ENCODE measurements at places on chromosomes 13 and 19. TPM values are rescaled to one million over a fixed set of nuclear protein-coding genes. Genes with fewer than 3 reads are reported as not detected.
A peak's percentile ranks its signal among the peaks of the same experiment; 100 is the strongest.

Gene CYP2B6
- not detected for total RNA-seq

Gene ZNF665
- 18.1 TPM for total RNA-seq

Gene C1QTNF9B
- not detected for total RNA-seq

Gene F7
- not detected for total RNA-seq

Gene MICOS13
- total RNA-seq, result 34.5 TPM

Gene PRR22
- total RNA-seq, result 5.4 TPM

Gene CCL25
- not detected for total RNA-seq

DNA sequence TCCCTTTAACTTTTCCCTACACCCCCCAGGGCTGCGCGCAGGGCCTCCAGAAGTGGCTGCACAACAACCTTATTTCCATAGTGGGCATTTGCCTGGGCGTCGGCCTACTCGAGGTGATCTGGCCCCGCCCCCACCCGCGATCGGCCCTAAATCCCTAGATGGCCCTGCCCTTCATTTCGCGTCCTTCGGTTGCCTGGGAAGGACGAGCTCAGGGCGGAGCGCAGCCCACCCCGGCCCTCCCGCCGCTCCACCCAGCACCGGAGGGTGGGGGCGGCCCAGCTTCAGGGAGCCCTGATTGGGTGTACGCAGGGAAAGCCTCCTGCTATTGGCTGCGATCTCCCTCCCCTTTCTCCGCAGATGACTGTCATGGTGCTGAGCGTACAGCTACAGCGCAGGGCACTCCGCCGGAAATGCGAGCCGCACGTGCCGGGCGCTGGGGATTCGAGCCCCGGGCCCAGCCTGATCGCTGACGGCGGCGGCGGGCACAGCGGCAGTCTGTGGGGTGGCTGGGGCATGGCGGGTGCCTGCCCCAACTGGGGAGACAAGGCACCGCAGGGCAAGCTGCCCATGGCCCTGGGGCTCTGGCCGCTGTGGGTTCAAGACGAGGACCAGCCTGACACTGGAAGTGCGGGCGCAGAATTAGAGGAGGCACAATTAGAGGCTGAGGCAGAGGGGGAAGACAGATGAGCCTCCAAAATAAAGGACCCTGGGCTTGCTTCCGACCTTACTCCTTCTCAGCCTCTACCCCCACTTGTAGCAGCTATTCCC, 4.3 kb downstream of the CD37 start:
- no peaks in the 10 kb centered on the region for H3K36me3 ChIP-seq
- peak overlapping the region; percentile 97 for H3K4me3 ChIP-seq
- H3K4me1 ChIP-seq, result peaks cover 53% of the 10 kb centered on the region
- H3K27ac ChIP-seq, result peak overlapping the region; percentile 93
- peak; percentile 56 for DNase-seq

- H3K36me3 ChIP-seq, result no peaks in the 10 kb centered on the region
- no peak overlapping the region for H3K27ac ChIP-seq
- no peaks in the 10 kb centered on the region for H3K27me3 ChIP-seq
These were observed 228.0 kb downstream of the OXGR1 start for GRCh38 chr13:96766306-96766705.

GRCh38 chr19:50406156-50406820, 12.4 kb upstream of the SPIB start:
- no peak overlapping the region for H3K27ac ChIP-seq
- no peaks in the 10 kb centered on the region for H3K36me3 ChIP-seq
- H3K4me1 ChIP-seq, result no peaks in the 10 kb centered on the region

- H3K4me3 ChIP-seq, result no peak overlapping the region
- H3K4me1 ChIP-seq, result no peaks in the 10 kb centered on the region
- H3K36me3 ChIP-seq, result peaks cover 10% of the 10 kb centered on the region
- no peaks in the 10 kb centered on the region for H3K27me3 ChIP-seq
- H3K27ac ChIP-seq, result no peak overlapping the region
These were observed 125.5 kb upstream of the MCF2L start for GRCh38 chr13:112843392-112844111.

DNA sequence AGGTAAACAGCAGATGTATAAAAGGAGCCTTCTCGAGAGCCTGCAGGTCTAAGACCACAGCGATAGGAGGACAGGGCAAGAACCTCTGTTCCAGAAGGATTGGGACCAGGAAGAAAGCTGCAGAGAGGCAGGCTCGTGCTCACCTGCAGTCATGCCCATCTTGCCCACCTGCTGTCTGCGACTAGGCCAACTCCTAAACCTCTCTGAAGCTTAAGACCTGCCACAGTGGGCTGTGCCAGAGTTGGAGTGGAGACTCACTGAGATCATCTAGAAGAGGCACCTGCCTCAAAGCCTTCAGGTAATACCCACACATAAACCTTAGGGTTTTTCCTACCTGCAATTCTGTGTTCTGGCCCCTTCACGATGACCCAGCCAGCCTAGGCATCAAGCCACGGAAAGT, 68.7 kb downstream of the IRS2 start:
- H3K27ac ChIP-seq, result no peak overlapping the region
- no peak overlapping the region for H3K4me3 ChIP-seq
- H3K36me3 ChIP-seq, result no peaks in the 10 kb centered on the region
- no peaks in the 10 kb centered on the region for H3K27me3 ChIP-seq

GRCh38 chr13:94065741-94066140, 413.7 kb downstream of the DCT start:
- H3K27ac ChIP-seq, result no peak overlapping the region
- H3K4me1 ChIP-seq, result no peaks in the 10 kb centered on the region
- H3K36me3 ChIP-seq, result no peaks in the 10 kb centered on the region
- H3K4me3 ChIP-seq, result no peak overlapping the region
- DNase-seq, result no peak
- H3K27me3 ChIP-seq, result no peaks in the 10 kb centered on the region

GRCh38 chr19:45747513-45747912, 14.3 kb downstream of the MEIOSIN start:
- no peaks in the 10 kb centered on the region for H3K27me3 ChIP-seq
- no peak for DNase-seq
- no peaks in the 10 kb centered on the region for H3K36me3 ChIP-seq
- no peaks in the 10 kb centered on the region for H3K4me1 ChIP-seq
- no peak overlapping the region for H3K4me3 ChIP-seq
- no peak overlapping the region for H3K27ac ChIP-seq

DNA sequence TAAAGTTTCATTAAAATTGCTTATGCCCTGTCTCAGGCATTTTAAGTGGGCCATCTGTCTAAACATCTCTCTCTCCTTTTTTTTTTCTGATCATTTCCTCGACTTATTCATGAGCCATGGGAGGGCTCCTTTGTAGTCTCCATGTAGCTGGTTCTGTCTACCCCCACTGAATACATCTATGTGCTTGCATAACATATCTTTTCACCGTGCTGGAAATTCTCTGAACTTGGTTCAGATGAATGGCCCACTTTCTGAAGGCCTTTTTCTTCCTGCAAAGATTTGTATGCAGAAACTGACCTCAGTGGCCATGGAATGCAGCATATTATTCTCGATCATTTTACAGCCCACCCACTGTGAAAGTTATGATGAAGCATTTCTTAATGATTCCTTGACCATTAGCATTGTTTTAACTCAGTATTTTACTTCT, 225.3 kb downstream of the GGACT start:
- H3K4me3 ChIP-seq, result no peak overlapping the region
- no peak overlapping the region for H3K27ac ChIP-seq
- no peaks in the 10 kb centered on the region for H3K27me3 ChIP-seq

DNA sequence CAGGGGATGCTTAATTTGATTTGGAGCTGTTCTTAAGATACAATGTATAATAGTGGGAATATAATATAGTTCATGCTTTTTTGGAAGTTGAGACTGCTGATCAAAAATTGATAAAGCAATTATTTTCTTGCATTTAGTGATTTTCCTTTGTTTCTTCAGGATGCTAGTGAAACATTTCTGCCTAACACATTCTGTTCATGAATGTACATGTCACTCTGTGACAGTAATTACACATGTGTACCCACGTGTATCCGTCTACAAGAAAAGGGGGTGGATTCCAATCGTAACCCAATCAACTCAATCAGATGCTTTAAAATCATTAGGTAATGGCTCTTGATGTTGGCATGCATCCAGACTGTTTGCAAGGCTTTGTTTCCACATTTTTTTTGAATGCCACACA, 5.0 kb upstream of the FRY start:
- H3K4me3 ChIP-seq, result no peak overlapping the region
- no peak overlapping the region for H3K27ac ChIP-seq
- H3K36me3 ChIP-seq, result no peaks in the 10 kb centered on the region
- DNase-seq, result no peak

- no peak for DNase-seq
- no peak overlapping the region for H3K27ac ChIP-seq
- no peaks in the 10 kb centered on the region for H3K4me1 ChIP-seq
- H3K27me3 ChIP-seq, result no peaks in the 10 kb centered on the region
These were observed 322.8 kb downstream of the UQCRFS1 start for GRCh38 chr19:28889941-28890670.

DNA sequence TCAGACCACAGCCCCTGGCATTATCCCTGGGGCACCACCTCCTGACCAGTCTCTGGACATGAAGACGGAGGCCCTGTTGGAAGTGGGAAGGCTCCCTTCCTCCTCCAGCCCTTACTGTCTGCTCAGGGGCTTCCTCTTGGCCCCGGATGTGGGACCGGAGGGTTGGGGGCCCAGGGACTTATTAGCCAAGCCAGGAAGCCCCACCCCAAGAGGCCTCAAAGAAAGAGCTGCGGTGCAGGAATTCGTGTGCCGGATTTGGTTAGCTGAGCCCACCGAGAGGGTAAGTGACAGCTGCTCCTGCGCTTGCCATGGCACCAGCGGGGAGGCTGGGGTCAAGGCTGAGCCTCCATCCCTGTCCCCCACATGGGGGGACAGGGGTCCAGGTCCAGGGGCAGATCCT, at the start of gene RETN:
Gene RETN (plus strand): TSS at position 208 of the 400 bp plus-strand sequence. CDS start 278 bp downstream, outside the sequence.
- H3K27ac ChIP-seq, result no peak within 1 kb of the TSS
- no peaks in the 10 kb centered on the region for H3K27me3 ChIP-seq
- no peak within 1 kb of the TSS for H3K4me3 ChIP-seq
- H3K36me3 ChIP-seq, result no peaks in the 10 kb centered on the region

GRCh38 chr13:62684359-62684758, 1268.7 kb upstream of the PCDH20 start:
- H3K4me1 ChIP-seq, result no peaks in the 10 kb centered on the region
- H3K27me3 ChIP-seq, result no peaks in the 10 kb centered on the region
- H3K27ac ChIP-seq, result no peak overlapping the region
- H3K4me3 ChIP-seq, result no peak overlapping the region
- DNase-seq, result no peak

GRCh38 chr13:49528161-49528560, 32.4 kb downstream of the PHF11 start:
- DNase-seq, result no peak
- H3K27me3 ChIP-seq, result no peaks in the 10 kb centered on the region
- H3K27ac ChIP-seq, result peak overlapping the region; percentile 36
- no peak overlapping the region for H3K4me3 ChIP-seq
- H3K4me1 ChIP-seq, result peaks cover 31% of the 10 kb centered on the region
- no peaks in the 10 kb centered on the region for H3K36me3 ChIP-seq

GRCh38 chr19:50419580-50420035, 870 bp downstream of the SPIB start:
- peaks cover 60% of the 10 kb centered on the region for H3K4me1 ChIP-seq
- peak overlapping the region; percentile 98 for H3K27ac ChIP-seq
- no peaks in the 10 kb centered on the region for H3K27me3 ChIP-seq
- peak; percentile 69 for DNase-seq
- peak overlapping the region; percentile 86 for H3K4me3 ChIP-seq

GRCh38 chr13:30314069-30314468, 6.7 kb upstream of the KATNAL1 start:
- peak overlapping the region; percentile 13 for H3K27ac ChIP-seq
- H3K4me3 ChIP-seq, result no peak overlapping the region
- H3K27me3 ChIP-seq, result no peaks in the 10 kb centered on the region
- no peak for DNase-seq
- peaks cover 44% of the 10 kb centered on the region for H3K4me1 ChIP-seq

GRCh38 chr13:78032132-78032531, 113.5 kb upstream of the EDNRB start:
- no peaks in the 10 kb centered on the region for H3K4me1 ChIP-seq
- H3K27me3 ChIP-seq, result no peaks in the 10 kb centered on the region
- no peak for DNase-seq
- H3K36me3 ChIP-seq, result no peaks in the 10 kb centered on the region

GRCh38 chr13:39107561-39107960, 69.3 kb downstream of the NHLRC3 start:
- no peak overlapping the region for H3K27ac ChIP-seq
- H3K4me1 ChIP-seq, result no peaks in the 10 kb centered on the region
- no peak overlapping the region for H3K4me3 ChIP-seq
- no peaks in the 10 kb centered on the region for H3K27me3 ChIP-seq
- no peaks in the 10 kb centered on the region for H3K36me3 ChIP-seq
- no peak for DNase-seq

DNA sequence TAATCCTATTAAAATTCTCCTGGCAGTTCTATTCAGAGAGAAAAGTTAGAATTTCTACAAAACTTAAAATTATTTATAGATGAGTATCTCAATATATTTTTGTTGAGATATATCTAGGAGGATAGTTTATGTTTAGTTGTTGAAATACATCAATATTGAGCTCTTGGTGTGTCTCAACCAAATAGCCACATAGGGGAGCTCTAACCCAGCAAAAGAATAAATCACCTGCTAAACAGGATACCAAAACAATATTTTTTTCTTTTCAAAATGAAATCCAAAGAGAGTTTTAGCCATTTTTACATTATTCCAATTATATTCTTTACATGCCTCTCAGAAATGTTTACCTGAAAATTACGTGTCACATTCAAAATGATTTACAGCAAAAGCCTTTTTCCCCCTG, 954.7 kb downstream of the SLITRK6 start:
- H3K27me3 ChIP-seq, result no peaks in the 10 kb centered on the region
- no peak overlapping the region for H3K4me3 ChIP-seq
- no peaks in the 10 kb centered on the region for H3K36me3 ChIP-seq
- no peaks in the 10 kb centered on the region for H3K4me1 ChIP-seq

- H3K27ac ChIP-seq, result peak overlapping the region; percentile 15
- H3K4me3 ChIP-seq, result no peak overlapping the region
- peaks cover 19% of the 10 kb centered on the region for H3K4me1 ChIP-seq
These were observed 261.7 kb downstream of the MTUS2 start for GRCh38 chr13:29081697-29082440.

- no peaks in the 10 kb centered on the region for H3K4me1 ChIP-seq
- H3K36me3 ChIP-seq, result no peaks in the 10 kb centered on the region
- no peak overlapping the region for H3K4me3 ChIP-seq
These were observed 286.1 kb downstream of the KCTD12 start for GRCh38 chr13:76600081-76600480.

DNA sequence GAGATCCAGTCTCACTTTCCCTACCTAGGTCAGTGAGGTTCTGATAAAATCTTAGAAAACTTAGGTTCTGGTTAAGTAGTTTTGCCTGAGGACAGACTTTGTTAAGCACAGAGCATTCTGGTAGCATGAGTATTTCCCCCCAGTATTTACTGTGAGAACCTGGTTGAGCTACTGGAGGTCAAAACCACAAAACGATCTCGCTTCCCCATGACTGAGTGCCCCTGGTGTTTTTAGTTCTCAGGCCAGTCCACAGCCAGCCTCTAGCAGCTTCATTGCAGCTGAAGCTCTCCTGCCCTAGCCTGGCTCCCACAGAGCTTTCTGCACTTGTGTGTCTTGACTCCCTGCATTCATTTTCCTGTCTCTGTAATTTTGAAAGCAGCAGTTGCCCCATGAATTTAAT, 1138.2 kb downstream of the UQCRFS1 start:
- H3K4me1 ChIP-seq, result no peaks in the 10 kb centered on the region

- H3K36me3 ChIP-seq, result no peaks in the 10 kb centered on the region
- H3K4me3 ChIP-seq, result no peak overlapping the region
- H3K4me1 ChIP-seq, result peaks cover 12% of the 10 kb centered on the region
- no peak overlapping the region for H3K27ac ChIP-seq
- DNase-seq, result no peak
These were observed 10.7 kb downstream of the RFX2 start for GRCh38 chr19:6099599-6099998.

Data from B cell (primary cell).